ENCODE measurements at places on chromosomes 6 and 20. TPM values are rescaled to one million over a fixed set of nuclear protein-coding genes. Genes with fewer than 3 reads are reported as not detected.
A peak's percentile ranks its signal among the peaks of the same experiment; 100 is the strongest.

DNA sequence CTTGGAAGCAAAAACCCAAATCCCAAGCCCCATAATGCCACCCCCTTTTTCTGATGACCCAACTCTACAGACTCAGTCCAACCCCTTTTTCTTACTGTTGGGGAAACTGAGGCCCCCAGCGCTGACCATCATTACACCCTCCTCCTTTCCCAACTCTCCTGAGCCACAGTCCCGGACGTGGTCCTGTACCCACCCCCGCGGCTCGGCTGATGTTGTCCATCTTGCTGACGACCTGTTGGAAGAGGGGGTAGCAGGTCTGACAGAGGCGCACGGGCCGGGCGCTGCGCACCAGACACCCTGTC, 533 bp downstream of the OSTM1 start:
- peak; percentile 48 for DNase-seq

- no peak for DNase-seq
Observed at GRCh38 chr6:162187168-162187935, 540.2 kb downstream of the PRKN start.

DNA sequence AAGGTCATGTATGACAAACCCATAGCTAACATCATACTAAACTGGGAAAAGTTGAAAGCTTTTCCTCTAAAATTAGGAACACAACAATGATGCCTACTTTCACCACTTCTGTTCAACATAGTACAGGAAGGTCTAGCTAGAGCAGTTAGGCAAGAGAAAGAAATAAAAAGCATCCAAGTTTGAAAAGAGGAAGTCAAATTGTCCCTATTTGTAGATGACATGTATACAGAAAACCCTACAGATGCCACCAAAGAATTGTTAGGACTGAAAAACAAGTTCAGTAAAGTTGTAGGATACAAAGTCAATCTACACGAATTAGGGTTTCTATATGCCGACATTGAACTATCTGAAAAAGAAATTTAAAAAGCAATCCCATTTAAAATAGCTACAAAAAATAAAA, 89.4 kb upstream of the GLP1R start:
- DNase-seq: no peak

- DNase-seq: no peak
Observed at GRCh38 chr6:159100395-159101182, 55.8 kb upstream of the TAGAP start.

DNA sequence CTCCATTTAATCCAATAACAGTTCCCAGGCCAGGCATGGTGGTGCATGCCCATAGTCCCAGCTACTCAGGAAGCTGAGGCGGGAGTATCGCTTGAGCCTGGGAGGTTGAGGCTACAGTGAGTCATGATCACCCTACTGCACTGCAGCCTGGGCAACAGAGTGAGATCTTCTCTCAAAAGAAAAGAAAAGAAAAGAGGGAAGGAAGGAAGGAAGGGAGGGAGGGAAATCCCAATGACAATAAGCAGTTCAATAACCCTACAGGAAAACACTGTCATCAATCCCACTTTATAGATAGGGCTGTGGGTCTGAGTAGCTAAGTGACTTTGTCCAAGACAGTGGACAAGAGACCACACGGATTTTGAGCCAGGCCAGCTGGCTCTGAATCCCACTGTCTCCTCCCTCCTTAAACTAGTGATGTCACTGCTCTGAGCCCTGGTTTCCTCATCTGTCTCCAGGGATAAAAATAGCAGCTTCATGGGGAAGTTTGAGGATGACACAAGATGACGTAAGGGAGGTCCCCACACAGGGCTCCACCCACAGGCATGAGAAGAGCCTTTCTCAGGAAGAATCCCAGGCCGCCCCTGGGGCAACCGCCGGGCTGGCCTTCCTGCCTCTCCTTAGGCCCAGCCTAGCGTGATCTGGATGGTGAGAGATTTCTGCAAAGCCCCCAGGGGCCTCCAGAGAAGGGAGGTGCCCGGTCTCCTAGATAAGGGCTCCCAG, 7.2 kb upstream of the TRIB3 start:
- DNase-seq: no peak

- DNase-seq: no peak
Observed at GRCh38 chr6:126477678-126478077, 137.8 kb downstream of the CENPW start.

GRCh38 chr6:110688661-110689268, 126.5 kb downstream of the CDK19 start:
- no peak for DNase-seq

IRF4 gene
- total RNA-seq: 12.1 TPM

ZSCAN23 gene
- total RNA-seq: 11.2 TPM
